SK-N-SH (cell line): ENCODE measurements at places on chromosomes 5 and 9. TPM values are rescaled to one million over a fixed set of nuclear protein-coding genes. Genes with fewer than 3 reads are reported as not detected.

Gene TRPM6
- 0.03 and 0.08 TPM in 2 replicates for polyA plus RNA-seq

Gene TXNDC8
- polyA plus RNA-seq: not detected in 2 replicates

Gene CARTPT
- polyA plus RNA-seq: not detected in 2 replicates

Gene BOD1
- 45.3 and 52.2 TPM in 2 replicates for polyA plus RNA-seq

Gene OMD
- 0.03 TPM in 1 of 2 replicates, not detected in the other for polyA plus RNA-seq

Gene BRINP1
- 0.34 and 0.41 TPM in 2 replicates for polyA plus RNA-seq

Gene CD72
- 2.5 and 2.7 TPM in 2 replicates for polyA plus RNA-seq

Gene PLEKHG4B
- 0.18 and 0.21 TPM in 2 replicates for polyA plus RNA-seq

Gene ANGPTL2
- polyA plus RNA-seq: 11.0 and 12.3 TPM in 2 replicates

Gene OR1B1
- polyA plus RNA-seq: not detected in 2 replicates

Gene BNC2
- polyA plus RNA-seq: 8.8 and 9.6 TPM in 2 replicates

Gene DIPK1B
- polyA plus RNA-seq: 24.5 and 27.1 TPM in 2 replicates

Gene CYSTM1
- 27.1 and 29.3 TPM in 2 replicates for polyA plus RNA-seq

Gene CMYA5
- 0.12 and 0.21 TPM in 2 replicates for polyA plus RNA-seq

DNA sequence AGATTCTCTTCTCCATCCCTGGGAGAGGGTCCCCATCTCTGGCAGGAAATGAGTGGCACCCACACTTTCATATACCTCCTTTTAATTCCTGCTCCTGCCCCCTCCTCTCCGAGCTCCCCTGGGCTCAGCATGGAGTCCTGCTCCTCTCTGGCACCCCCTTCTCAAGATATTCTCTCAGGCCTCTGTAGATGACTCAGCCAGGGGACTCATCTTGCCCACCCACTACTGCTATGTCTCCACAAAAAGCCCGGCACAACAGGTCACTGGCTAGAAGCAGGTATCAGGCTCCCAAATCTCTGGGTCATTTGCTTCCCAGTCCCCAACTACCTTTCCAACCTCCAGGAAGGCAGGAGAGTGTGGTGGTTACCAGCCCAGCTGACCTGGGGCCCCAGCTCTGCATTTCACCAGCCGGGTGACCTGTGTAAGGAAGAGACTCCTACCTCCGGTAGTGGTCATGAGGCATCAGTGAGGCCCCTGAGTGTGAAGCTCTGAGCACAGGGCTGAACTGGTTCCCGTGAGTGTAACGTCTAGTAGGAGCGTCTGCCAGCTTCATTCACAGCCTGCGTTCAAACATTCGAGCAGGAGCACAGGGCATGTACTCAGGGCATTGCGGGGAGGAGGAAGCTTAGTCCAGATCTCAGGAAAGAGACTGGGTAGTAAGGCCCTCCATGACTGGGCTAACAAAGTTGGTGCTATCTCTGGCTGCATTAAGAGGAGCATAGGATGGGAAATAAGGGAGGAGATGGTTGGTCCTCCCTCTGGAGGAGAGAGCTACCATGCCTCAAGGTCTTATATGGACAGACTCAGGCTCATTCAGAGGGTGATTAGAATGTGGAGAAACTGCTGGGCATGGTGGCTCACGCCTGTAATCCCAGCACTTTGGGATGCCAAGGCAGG is 63.7 kb downstream of the LMX1B start:
- no peak for DNase-seq

DNA sequence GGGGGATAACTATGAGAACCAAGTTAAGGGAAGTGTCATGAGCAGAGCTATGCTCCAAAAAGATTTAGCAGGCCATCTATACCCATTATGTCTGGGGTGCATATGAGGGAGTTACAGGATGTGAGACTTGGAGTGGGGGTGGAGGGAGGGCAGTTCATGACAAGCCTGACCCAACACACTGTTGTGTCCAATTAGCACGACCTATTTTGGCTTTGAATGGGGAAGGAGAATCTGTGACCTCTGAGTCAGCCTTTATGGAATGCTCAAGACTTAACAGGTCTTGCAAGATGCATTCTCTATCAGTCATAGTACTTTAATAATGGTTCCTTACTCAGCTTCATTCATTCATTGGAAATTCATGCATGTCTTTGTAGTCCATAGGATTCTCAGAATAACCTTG is 71.7 kb downstream of the GRIA1 start:
- DNase-seq: no peak

DNA sequence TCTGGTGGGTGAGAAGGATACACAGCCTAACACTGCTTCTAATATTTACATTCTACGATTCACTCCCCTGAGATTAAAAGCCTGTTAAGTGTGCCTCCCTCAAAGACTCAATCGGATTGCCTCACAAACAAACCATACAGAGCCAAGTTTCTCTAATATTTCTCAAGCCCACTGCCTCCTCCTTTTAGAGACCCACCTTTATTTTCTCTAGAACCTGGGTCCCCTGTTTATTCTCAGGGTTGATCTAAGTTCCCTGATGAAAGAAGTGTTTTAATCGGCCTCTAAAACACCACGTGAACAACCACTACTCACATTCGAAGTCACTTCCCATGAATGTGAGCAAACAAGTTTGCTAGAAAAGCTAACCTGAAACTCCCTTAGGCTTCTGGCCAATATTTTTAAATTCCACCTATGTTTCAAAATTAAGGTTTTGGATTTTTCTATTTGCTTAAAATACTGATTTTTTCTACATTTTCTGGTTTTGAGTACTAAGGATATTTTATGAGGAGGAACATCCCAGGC is 76.5 kb downstream of the GLIS3 start:
- no peak for DNase-seq

GRCh38 chr5:176418251-176418650 is 1.9 kb upstream of the CLTB start:
- DNase-seq: no peak

DNA sequence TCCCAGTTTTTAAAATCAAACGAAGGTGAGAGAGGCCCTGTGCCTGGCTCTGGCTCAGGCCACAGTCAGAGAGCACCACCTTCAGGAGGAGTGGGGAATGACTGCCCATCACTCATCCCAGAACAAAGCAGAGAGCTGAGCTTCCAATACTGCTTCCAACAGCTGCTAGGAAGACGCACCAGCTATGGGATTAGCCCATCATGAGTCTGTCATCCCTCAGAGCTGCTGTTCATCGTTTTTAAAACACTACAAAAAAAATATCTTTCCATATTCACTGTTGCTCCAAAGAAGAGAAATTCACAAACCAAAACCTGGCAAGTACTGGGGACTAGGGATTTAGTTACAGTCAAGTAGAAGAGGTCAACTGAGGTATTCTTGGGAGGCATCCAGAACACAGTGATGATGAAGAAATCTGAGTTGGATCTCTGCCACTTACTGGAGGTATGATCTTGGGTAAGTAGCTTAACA is 102.4 kb downstream of the CDK5RAP2 start:
- peak; percentile 64 for DNase-seq

- no peak for DNase-seq
Observed at GRCh38 chr5:58523956-58524355, 32.7 kb downstream of the GAPT start.

DNA sequence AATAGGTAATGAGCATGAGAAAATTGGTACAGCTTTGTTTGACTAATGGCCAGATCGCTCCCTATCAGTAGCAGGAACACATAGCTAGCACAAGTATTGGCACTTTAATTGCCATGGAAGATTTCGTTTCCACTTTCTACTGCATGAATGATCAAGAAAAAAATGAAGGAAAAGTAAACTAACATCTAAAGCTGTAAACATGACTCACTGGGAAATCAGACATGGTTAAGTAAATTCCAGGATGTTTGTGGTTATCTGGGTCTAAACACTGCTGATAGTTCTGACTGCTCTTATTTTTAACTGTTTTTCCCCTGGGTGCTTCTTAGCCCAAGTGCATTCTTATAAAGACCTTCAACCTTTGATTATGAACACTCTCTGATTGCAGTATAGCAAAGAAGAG is 388.9 kb downstream of the NR2F1-AS1 start:
- no peak for DNase-seq

DNA sequence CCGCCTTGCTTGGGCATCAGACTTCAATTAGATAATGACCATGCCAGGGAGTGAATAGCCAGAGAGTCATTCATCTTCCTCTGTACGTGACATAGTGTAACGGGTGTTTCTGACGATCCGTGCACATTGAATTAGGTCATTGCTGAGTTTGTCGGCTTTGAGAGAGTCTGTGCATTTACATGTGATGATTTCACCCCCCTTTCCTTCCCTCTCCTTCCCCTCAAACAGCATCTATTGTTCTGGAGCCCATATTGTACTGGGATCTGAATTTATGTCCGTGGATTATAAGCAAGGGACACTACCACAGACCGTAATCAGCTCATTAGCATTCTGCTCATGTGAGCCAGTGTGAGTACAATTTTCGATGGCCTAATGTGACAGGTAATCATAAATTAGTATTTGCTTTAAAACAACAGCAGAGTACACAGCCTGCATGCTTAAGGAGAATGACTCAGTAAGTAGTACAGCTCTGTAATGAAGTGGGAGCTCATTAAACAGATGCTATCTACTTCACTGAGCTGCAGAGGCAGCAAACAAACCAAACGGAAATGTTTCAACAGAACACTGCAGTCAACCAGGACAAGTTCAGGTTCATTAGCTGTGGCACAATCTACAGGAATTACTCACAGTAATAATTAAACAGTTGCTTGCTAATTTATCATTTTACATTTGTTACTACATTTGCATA is 302.1 kb downstream of the CSNK1G3 start:
- peak; percentile 19 for DNase-seq

- no peak for DNase-seq
Observed at GRCh38 chr9:86830356-86830755, 117.0 kb downstream of the GAS1 start.

GRCh38 chr5:109690242-109690974 is 681 bp downstream of the MAN2A1 start:
- DNase-seq: peak; percentile 74

- peak; percentile 35 for DNase-seq
Observed at GRCh38 chr5:43042626-43043399, 2.7 kb upstream of the ANXA2R start.

DNA sequence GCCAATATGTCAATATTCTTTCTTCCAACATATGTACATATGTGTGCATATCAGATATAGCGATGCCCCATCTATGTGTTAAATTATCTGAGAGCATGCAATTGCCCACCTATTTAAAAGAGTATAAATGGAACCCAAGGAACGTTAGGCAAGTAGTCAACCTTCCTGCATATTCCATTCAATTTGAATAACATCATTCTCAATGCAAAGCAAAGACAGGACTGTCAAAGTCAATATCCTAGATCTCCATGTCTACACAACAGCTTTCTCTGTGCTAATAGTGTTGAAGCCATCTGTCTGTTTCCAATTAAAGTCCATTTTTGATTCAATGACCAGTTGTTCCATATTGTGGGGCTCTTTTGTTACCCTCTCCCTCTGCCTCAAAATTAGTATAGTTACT is 85.3 kb upstream of the COX7C start:
- DNase-seq: no peak

- no peak for DNase-seq
Observed at GRCh38 chr5:137375741-137376526, 123.2 kb downstream of the SPOCK1 start.

- DNase-seq: no peak
Observed at GRCh38 chr5:104793031-104793754, 1230.6 kb upstream of the NUDT12 start.

GRCh38 chr5:78538240-78538850 is 110.2 kb downstream of the LHFPL2 start:
- DNase-seq: no peak

DNA sequence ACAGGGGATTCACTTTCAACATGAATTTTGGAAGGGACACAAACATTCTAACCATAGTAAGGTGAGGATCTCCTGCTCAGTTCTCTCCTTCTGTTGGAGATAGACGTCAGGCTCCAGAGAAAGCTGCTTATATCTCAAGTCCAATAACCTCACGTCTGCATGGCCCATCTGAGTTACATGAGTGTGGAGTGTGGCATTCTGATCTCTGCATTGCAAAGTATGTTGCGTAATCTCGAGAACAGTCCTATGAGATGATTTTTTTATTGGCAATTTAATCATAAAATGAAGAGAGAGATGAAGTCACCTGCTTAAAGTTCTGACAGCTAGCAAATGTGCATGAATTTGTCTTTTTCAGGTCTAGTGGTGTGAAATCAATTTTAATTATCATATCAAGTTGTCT is 118.8 kb downstream of the SLC12A2 start:
- no peak for DNase-seq

GRCh38 chr5:140791089-140791488 is 3.6 kb upstream of the PCDHA2 start:
- no peak for DNase-seq

DNA sequence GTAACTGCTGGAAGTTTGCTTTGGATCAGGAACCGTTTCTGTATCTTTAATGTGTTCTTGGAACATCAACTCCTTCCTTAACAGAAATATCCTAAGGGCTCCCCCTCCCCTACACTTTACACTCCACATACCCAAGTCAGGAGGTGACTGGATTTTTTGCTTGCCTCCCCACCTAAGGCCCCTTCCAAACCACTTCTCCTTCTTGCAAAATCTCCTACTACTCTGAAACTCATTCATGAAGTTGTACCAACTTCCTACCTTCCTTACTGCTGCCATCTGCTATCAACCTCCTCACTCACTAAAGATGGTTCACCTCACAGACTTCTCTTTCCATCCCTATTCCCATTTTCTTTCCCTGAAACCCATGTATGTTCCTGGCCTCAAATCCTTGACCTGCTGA is 16.1 kb downstream of the TXN start:
- no peak for DNase-seq

GRCh38 chr5:81633471-81633870 is 117.4 kb downstream of the SSBP2 start:
- no peak for DNase-seq

DNA sequence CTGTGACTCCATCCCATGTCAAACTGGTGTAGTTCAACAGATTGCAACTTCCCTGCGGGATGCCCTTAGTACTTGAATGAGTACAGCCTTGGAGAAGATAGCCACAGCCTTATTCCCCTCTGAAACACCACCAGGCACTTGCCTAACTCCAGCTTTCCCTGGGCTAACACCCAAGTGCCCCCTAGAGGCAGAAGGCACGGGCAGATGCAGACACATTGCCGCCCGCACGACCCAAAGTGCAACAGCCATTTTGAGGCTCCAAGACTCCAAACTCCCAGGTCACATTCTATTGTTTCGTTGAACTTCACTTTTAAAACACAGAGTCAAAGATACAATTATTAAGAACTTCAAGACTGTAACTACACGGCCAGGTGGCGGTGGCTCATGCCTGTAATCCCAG is 163.6 kb upstream of the CDH6 start:
- DNase-seq: peak; percentile 11
